Esophagus squamous epithelium (tissue), 5 donors: ENCODE measurements at places on chromosomes 6 and 20.

- DNase-seq, result no peak
Observed at GRCh38 chr6:43869792-43870659, 100.0 kb downstream of the VEGFA start.

DNA sequence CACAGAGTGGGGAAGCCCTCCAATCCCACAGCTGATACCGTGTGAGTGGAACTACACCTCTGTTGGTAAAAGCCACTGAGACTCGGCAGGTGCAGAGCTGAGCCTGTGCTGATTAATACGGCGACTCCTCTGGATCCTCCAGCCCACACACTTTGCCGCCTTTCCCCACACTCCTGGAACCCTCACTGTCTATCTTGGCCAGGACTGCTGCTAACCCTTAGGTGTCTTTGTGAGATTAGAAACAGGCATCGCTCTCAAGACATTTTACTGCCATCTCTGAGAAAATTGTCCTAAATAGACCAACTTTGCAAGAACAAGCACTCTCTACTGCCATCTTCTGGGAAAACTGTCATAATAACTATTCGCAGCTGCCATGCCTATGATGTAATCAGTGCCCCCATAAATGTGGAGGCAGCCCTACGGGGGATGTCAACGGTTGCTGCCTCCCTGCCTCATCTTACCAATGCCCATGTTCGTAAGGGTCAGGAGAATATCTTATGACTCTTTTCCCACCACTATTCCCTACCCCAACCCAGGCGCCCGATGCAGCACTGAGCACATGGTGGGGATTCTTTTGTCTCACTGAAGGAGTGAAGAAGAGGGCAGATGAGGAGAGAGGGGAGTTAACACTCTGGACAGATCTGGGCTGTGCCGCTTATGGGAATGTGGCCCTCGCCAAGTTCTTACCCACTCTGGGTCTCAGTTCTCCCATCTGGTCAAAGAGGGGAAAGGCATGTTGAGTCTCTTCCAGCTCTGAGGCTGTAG, 26.1 kb upstream of the KCNB1 start:
- no peak for DNase-seq

GRCh38 chr20:59571151-59571550, 33.2 kb upstream of the PHACTR3 start:
- no peak for DNase-seq

- no peak for DNase-seq
Observed at GRCh38 chr6:134324141-134324540, 6.2 kb upstream of the SGK1 start.

DNA sequence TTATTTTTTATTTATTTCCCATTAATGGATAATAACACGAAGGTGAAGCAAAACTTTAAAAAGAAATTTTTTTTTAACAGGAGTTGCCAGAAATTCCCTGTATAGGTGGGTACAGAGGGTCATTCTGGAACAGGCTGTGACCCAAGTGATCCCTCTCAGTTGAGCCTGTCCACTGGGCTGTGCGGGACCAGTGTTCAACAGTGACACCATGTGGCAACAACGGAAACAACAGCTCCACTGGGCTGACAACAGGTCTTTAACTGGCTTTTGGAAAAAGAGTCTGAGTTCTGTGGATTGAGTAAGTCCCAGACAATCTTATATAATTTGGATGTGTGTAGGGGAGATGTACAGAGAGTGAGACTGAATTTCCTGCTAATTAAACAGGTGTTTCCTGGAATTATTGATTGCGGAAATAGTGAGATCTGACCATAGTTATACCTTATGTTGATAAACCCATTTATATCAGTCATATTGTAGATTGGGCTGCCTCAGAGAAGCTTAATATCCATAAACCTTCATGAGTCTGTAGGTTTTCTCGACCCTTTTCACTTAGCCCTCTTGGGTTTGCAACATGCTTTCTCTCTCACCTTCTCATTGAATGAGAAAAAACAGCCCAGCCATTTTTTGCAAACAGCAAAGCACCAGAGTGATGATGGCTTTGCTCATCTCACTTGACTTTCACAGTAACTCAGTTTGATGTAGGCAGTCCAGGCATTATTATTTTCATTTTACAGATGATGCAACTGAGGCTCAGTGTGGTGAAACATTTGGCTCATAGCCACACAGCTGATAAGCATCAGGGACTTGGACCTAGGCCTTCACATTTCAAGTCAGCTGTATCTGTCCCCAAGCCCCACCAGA, 17.5 kb downstream of the KIAA1755 start:
- DNase-seq, result no peak

DNA sequence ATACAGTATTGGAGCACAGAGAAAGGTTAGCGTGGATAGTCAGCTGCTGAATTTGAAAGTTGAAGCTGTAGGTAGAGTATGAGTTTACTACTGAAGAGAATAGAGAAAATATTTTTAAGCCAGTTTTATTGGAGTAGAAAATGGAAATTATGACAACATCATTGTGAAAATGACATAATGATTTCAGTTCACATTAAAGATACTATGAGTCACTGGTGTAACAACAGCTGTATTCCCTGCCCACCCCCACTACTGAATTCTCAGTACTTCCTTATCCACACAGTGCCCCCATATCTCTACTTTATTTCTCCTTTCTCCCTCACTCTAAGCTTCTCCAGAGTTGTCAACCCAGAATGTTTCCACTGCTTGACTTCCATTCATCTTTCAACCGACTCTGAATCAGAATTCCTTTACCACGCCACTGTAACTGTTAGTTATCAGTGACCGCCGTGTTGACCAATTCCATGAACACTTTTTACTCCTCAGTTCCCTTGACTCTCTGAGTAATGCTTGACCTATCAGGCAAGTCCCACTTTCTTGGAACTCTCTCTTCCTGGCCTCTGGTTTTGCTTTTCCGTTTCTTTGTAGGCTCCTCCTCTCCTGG, 139.6 kb downstream of the AIG1 start:
- no peak for DNase-seq

- no peak for DNase-seq
Observed at GRCh38 chr20:58222446-58222845, 6.0 kb downstream of the ANKRD60 start.

- DNase-seq, result no peak
Observed at GRCh38 chr6:148307405-148307804, 35.2 kb upstream of the SASH1 start.

DNA sequence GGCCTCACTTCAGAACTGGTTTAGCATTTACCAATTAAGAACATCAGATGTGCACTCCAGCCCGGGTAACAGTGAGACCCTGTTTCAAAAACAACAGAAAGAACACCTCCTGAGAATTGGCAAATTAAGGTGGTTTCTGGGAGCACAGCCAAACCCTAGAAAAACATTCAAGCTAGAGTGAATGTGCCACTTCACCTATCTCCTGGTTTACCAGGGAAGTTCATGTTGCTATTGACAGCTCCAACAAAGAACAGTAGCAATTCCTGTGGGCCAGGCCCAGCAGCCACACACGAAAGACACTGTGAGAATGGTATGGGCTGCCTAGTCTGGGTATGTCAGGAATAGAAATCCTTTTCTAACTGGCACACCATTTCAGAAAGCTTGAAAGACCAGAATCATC, 4.9 kb downstream of the POLR1C start:
- no peak for DNase-seq

GRCh38 chr6:109686566-109687265, 4.3 kb downstream of the AK9 start:
- no peak for DNase-seq

GRCh38 chr6:125361868-125362267, 60.1 kb upstream of the HDDC2 start:
- no peak for DNase-seq

DNA sequence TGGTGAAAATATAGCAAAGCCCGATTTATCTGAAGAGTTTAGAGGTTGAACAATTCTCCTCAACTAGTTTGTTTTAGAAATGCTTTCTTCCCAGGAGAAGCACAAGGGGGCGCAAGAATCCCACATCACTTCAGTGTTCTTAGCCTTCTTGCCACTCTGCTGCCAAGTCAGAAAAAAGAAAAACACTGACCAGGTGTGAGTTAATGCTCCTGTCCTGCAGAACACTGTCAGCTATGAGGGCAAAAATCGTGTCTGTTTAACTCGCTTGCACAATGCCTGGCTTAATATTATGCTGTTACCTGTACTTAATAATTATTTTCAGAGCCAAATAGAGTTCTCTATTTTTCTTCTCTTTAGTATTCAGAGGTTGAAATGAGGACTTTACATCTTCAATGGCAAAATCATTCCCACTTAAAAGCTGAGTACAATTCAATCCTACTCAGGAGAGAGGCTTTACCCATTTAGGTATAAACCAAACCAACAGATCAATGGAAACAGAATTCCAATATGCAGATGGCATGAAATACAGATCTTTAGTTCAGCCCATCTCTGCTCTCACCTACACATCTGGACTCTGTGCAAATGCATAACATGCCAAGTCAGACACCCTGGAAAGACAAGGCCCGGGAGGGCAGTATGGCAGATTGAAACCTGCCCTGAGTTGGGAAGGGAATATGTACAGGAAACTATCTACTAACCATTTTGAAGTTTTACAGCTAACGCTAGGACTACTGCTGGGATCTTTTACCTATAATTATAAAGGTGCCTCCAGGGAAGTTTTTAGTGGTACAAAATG, 71.4 kb upstream of the TULP1 start:
- DNase-seq, result no peak

DNA sequence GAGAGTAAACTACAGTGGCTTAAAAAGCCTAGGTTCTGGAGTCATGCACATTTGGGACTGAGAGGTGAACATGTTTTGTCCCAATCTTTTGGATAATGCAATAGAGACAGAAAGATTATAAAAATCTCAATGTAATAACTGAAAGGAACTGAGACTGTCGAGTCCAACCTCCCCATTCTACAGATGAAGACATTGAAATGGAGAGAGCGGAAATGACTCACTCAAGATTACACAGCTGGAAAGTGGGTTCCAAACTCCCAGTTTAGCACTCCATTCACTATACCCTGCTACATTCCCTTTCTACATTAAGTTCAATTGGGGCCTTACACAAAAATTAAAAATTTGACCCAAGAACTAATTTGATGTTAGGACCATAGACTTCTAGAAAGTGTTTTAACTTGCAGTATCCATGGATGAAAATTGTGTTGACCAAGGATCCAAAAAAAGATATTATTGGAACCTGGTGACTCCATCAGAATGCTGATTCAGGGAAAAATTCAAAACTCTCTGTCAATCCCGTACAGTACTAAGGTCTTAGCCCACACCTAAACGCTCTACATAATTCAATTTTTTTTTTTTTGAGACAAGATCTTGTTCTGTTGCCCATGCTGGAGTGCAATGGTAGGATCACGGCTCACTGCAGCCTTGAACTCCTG, 1.5 kb upstream of the ILRUN start:
- DNase-seq, result no peak

DNA sequence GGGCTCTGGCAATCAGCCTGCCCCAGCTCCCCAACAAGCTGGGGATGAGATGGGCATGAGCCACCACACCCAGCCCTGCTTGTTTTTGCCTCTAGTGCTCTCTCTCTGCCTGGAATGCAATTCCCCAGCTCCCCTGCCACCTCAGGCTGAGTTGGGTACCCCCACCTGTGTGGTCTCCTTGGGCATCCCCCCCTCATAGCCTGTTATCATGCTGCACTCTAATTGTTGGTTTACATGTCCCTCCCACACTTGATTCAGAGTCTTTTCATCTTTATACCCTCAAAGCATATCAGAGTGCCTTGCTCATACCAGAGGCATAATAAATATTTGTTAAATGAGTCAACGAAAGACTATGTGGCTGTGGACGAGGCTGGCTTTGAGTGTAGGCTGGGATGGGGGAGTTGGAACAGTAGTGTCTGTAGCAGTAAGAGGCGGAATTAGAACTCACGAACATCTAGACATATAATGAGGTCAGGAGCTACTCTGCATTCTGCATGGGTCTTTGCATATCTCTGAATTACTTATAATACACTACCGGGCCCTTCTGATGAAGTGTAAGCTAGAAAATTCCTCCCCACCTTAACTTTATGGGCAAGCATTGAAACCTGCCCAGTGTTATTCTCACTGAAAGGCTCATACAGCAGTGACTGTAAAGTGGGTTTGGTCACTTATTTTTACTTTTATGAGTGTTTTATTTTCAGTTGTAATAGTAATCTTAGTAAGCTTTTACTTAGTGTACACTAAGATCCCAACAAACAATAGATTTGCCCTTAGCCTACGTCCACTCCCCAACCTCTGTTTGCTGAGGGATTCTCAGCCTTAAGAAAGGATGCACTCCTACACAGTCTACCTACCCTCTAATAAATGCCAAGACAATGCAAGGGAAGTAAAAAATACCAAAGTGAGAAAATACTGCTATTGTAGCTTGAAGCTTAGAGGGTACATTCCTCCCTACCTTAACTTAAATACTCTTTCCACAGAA, 58.7 kb downstream of the EDN1 start:
- no peak for DNase-seq

DNA sequence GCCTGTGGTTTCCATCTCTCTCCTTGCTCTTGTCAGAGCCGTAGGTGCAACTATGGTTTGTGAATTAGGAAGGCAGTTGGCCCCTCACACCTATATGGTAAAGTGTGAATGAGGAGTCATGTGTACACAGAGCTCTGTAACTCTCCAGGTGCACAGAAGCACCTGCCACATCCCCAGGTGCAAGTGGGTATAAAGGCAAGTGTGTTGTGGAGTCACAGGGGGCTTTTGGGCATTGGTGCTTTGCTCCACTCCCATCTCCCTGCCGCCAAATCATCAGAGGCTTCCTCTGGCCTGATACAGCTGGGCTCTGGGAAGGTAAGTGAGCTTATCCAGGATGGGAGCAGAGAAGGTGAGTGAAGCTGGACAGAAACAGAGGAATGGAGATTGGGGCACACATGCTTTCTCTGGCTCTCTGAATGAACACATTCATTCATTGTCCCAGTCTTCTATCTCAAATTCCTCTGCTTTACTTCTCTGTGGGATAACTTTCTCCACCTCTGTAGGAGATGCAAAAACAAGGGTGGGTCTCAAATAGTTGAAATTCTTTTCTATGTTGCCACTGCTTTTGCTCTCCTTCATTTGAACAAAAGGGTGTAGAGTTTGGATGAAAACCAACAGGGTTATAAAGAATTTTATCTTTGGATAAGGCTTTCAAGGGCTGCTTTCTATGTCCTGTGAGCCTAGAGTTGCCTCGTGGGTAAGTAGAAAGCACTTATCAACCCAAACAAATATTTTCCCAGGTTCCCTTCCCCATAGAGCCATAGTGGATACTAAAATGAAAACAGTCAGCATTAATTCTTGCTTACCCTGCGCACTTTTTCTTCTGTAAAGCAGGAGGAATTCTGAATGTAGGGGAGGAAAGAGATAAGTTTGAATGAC, 45.0 kb upstream of the RIPOR2 start:
- DNase-seq, result no peak
